ELF-1 (cell line): ENCODE measurements at places on chromosomes 4 and X.

- DNase-seq, result no peak
These were observed 71.5 kb upstream of the EFNB1 start for GRCh38 chrX:68757331-68757730.

- peak; percentile 42 for DNase-seq
These were observed at the start of gene PNMA6F for GRCh38 chrX:153321381-153322124. TSS of gene PNMA6F (minus strand) at chrX:153321767. CDS start at chrX:153320674, 1,093 bp downstream.

DNA sequence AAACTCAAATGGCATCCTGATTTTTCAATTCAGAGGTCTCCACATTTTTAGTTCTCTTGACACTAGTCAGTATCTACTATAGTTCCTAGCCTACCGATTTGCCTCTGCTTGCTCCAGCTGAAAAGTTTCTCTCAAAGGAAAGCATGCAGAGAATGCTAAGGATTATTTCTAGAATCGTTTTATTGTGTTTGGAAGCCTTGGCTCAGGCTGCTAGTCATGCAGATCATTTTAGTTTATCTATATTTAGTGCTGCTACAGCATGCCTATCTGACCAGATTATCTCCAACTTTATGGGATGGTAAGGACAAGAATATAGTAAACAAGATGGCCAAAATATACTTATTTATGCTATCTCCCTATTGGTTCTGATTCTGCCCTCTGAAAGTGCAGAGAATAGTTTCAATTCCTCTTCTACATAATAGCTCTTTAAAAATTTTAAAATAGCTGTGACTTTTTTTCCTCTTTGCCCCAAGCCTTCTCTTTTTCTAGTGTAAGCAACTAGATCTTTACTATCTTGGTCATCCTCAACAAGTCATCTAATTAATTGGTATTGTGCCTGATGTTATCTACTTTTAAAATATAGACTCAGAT lies 15.7 kb upstream of the DRP2 start:
- no peak for DNase-seq

- no peak for DNase-seq
These were observed 681.9 kb upstream of the BOD1L1 start for GRCh38 chr4:14309431-14309830.

GRCh38 chr4:38805530-38806145 lies 1.0 kb upstream of the TLR1 start:
- no peak for DNase-seq

- DNase-seq, result peak; percentile 1
These were observed 76.4 kb upstream of the F8A3 start for GRCh38 chrX:155534800-155535199.

DNA sequence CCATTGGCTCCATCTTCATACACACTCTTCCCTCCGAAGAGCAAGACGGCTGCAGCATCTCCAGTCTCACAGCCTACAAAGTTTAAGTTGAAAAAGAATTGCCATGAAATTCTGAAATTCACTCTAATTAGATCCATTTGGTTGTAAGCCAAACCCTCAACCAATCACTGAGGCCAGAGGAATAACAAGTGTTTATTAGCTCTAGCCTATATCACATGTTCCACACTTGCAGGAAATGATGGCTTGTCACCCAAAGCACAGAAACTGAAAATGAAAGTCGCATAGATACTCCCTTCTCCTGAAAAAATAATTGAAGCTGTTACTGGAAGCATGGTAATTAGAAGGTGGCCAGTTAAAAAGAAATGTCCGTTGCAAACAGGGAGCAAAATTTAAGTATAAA lies 1071.8 kb downstream of the CCSER1 start:
- DNase-seq, result no peak

DNA sequence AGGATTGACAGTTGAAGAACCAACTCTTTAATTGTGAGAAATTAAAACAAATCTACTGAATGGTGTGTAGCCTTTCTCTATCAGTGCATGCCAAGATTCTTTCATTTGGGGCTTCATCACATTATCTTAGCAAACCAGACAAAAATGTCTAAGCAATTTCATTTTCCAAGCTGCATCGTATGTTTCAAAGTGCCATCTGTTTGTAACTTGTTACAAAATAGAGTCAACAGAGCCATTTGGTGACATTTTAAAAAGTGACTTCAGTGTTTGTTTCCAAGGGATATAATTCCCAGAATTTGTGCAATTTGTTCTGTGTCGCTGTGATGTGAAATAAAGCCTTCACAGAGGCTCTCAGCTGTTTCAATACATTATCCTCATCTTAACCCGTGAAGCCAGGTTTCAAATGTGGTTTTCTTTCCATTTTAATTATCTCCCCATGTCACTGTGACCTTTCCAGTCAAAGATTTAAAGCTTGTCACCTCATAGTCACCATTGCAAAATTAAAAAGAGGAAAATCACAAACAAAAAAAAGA lies 46.0 kb upstream of the C1QTNF7 start:
- no peak for DNase-seq

GRCh38 chr4:106981431-106981830 lies 54.7 kb downstream of the DKK2 start:
- DNase-seq, result no peak
